Cerebellum (tissue), 4 donors: ENCODE measurements at places on chromosomes 6 and 20. TPM values are rescaled to one million over a fixed set of nuclear protein-coding genes. Genes with fewer than 3 reads are reported as not detected.

GRCh38 chr6:37324131-37325033 lies 29.4 kb upstream of the RNF8 start:
- DNase-seq, result peak; percentile 31

DNA sequence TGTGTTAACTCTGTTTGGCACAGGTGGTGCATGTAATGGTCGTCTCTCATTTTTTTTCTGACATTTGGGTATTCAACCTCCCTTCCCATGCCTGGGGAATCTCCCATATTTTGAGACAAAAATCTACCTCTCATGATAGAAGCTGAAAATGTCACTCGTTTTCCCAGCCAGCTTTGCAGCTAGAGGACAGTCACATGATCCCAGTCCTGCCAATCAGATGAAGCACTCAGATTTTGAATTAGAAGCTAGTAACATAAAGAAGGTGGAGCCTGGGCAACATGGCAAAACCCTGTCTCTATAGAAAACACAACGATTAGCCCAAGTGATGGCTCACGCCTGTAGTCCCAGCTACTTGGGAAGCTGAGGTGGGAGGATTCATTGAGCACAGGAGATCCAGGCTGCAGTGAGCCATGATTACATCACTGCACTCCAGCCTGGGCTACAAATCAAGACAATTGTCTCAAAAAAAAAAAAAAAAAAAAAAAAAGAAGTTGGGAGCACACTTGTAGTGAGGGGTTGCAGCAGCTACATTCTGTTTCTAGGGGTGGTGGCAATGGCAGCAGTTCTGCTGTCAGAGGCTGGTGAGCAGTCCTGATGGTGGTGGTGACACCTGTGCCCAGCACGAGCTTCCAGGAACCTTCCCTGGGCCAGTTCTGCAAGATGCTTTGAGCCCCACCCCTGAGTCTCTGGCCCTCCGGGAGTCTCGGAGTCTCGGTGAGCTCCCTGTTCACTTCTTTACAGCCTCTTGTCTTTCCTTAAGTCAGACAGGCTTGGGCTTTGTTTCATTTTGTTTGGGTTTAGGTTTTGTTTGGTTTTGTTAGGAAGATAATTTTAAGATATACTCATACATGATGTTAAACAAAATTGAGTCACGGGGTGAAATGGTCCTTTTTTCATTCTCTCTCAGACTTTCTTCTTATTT lies 94.1 kb upstream of the KCNG1 start:
- DNase-seq, result peak; percentile 37

DNA sequence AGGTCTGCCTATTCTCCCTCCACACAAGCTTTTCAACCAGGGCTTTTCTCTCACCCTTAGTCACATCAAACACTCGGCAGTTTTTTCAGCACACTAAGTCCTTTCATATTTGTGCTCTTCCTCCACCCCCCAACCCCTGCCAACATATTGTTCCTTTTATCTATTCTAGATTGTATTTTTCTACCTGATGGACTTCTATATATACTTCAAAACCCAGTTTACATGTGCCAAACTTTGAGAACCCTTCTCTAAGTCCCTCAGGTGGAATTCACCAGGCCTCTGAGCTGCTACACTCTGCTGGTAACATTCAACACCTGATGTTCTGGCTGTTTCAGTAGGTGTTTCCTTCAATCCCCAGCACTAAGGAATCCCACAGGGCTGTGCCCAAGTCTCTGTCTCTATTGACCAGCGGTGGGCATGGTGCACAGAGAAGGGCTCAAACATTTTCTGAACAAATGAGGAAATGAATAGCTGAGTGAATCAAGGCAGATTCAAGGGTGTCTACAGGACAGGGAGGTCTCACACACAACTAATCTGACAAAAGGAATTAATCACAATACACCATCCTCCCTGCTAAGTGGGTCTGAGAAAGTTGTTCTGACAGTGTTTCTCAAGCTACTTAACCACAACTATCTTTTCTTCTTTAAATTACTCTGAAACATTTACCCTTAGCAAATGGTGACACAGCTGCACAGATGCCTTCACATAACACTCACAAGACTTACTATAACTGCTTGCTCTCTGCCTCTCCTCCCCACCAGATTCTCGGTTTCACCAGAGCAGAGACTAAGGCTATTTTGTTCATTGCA lies 166.5 kb downstream of the TSHZ2 start:
- DNase-seq, result no peak

- no peak for DNase-seq
Measured at GRCh38 chr6:7693827-7694226, 32.1 kb upstream of the BMP6 start.

- DNase-seq, result no peak
Measured at GRCh38 chr6:168223150-168223549, 96.4 kb downstream of the DACT2 start.

DNA sequence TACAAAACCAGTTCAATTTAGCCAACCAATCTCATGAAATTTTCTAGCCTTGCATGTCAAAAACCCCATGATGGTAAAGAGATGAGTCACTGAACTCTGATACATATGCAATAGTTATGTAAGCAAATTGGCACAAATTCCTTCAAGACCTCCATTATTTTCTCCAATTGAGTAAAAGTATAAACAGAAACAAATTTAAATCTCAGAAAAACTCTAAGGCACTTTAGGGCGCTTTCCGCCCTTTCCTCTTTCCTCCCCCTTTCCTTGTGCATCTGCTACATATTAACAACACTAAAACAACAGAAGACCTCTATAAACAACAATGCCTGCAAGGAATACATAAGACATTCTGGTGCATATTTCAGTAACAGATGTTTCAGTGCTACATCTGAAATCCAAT lies 48.5 kb downstream of the KIF13A start:
- DNase-seq, result no peak

DNA sequence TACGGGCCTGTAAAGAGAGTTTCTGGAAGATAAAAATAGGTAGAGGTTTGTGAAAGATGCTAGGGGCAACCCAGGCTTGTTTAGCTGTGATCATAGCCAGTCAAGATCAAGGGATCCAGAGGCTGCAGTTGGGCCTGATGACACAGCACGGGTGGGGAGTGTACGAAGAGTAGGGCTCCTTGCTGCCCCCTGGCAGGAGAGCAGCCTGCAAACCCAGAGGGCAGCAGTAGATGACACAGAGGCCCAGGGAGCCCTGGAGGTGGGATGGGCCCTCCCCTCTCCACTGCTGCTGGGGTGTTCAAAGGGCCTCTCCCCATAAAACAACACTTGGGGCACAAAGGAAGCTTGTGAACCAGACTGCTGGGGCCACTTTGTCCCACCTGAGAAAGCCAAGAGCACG lies 47.2 kb downstream of the VEGFA start:
- DNase-seq, result no peak

DNA sequence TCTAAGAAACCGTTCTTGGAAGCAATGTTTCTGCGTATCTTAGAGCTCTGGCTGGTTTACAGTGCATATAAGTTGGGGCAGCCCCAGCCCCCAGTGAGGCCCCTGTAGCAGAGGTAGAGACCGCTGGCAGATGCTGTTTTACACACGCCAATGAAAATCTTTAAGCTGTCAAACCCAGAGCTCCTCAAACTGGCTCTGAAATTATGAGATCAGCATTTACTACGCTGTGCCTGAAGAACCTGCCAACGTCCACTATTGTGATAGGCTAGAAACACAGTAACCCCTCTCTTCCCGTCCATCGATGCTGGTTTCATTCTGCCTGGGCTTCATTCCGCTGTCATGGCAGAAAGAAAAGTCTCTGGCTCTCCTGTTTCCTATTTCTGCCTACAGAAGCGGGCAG lies 160.6 kb downstream of the SMOC2 start:
- DNase-seq, result no peak

- DNase-seq, result no peak
Measured at GRCh38 chr20:6705106-6705766, 62.2 kb upstream of the BMP2 start.

- DNase-seq, result no peak
Measured at GRCh38 chr6:18412644-18413043, 25.5 kb downstream of the RNF144B start.

DNA sequence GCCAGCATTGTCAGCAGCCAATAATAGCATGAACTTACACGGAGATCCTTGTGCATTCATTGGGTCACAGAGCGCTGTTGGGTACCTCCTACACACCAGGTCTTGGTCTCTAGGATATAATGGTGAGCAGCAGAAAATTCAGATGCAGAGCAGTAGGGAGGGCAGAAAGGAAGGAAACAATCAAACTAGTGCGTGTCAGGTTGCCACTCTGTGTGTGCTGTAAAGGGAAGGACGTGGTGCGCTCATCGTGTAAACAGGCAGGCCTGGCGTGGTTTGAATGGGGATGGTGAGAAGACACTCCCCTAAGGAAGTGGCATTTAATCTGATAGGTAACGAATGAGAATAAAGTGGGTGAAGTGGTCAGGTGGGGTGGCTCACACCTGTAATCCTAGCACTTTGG lies 336.4 kb downstream of the CDH26 start:
- no peak for DNase-seq

GRCh38 chr20:46575937-46576461 lies 25.5 kb upstream of the OCSTAMP start:
- no peak for DNase-seq

DNA sequence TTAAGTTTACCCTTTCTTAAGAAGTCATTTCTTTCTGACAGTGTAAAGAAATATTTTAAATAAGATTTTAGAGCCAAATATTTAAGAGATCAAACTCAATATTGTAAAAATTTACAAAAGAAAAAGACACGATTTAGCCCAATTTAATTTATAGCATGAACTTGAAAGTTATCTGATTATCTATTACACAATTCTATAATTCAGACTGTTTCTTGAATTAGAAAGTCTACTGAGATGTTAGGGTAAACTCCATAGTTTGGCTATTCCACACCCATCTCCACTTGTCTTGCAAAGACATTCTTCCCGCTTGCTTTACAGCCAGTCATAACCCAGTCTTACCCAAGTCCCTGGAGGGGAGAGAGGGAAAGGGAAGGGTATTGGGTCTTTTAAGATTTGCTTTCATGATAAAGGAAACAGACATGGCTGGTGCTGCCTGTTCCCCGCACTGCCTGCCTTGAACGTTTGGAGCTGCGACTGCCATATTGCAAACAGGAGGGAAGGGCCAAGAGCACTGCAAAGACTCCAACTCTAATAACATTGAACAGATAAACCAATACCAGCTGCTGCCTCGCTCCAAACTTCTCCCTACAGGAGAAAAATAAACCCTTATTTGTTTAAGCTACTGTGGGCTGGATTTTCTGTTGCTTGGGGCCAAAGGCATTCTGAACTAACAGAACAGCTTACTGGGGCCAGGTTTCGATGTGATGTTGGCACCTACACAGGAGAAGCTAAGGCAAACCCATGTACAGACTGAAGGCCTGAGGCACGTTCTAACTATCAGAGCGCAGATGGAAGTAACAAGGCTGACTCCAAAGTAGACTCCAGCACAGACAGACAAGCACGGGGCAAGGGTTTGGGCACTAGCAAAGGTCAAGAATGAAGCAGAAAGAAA lies 552.3 kb upstream of the JARID2 start:
- no peak for DNase-seq

DNA sequence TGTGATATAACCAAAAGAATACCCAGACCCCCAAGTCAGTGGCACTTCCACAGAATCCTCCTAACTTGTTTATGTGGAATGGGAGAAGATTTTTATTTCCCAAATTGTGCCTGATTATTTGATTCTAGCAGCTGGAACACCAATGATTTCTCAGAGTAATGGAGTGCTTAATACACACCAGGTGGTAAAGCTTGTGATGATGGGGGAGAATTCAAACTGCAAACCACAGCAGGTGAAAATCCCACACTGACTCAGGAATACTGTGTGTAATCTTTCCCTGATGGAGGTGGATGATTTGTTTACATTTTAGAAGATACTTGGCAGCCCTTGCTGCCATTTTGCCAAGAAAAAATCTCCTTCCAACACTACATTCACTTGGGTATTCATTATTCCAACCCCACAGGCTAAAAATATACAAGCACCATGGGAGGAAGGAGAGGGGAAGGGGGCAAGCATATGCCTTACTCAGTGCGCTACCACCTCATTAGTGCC lies 212.7 kb upstream of the PLN start:
- peak; percentile 22 for DNase-seq

DNA sequence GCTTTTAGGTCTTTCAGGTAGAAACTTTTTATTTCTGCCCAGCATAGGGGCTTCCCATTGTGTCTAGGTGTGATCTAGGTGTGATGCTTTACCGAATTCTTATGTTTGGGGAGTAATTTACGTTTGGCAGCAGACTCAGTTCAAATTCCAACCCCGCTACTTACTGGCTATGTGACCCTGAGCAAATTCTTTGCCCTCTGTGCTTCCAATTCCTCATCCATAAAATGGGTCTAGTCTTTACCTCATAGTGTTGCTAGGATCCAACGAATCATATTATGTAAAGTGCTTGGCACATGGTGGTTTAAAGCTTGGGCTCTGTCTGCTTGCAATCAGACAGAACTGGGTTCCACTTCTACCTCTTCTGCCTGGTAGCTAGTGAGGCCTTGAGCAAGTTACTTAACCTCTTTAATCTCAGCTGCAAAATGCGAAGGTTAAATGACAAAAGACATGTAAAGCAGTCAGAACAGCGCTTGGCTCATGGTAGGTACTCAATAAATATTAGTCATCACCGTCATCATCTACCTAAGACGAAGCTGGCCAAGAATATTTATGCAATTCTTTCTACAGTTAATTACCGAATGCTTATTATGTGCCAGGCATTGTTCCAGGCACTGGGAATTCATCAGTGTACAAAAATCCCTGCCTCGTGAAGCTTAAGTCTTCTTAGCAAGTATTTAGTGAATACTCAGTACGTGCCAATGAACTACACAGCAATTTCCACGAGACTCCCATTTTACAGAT lies 1.0 kb downstream of the NSFL1C start:
- no peak for DNase-seq

GRCh38 chr20:3901028-3901705 lies 12.0 kb downstream of the PANK2 start:
- DNase-seq, result no peak

DNA sequence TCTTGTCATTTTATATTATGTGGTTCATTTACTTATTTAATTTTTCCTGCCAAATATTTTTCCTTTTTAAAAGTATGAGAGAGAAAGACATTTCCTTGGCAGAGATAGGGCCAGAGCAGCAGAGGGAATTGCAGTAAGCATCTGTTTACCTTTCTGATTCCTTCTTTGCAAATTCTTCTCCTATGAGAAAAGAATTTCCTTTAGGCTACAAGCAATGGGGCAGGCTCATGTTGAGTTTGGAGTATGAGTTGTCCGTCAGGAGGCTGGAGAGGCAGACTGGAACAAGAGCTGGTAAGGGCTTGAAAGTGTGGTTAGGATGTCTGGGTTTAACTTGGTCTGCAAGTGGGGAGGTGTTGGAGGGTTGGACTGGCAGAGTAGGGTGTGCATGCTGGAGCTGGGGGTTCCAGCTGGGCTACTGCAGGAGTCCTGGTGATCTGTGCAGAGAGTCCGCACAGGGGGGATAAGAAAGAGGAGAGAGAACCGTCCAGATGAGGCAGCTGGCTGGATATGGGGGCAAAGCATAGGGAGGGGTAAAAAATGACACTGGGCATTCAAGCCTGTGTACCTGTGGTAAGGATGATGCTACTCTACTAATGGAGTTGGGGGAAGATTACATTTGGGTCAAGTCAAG lies 19.7 kb downstream of the TIAM2 start:
- no peak for DNase-seq

MYLIP gene
- 13.0 TPM for total RNA-seq

BTNL2 gene
- 0.18 TPM for total RNA-seq

PAX1 gene
- total RNA-seq, result not detected

HNF4A gene
- total RNA-seq, result 0.09 TPM

CD93 gene
- 15.9 TPM for total RNA-seq

PPIL4 gene
- 33.9 TPM for total RNA-seq

RWDD2A gene
- total RNA-seq, result 5.9 TPM

SLC22A3 gene
- 4.3 TPM for total RNA-seq

CST5 gene
- total RNA-seq, result not detected
